Cardiac septum (tissue), 1 donor: ENCODE measurements at places on chromosomes 12 and 14. TPM values are rescaled to one million over a fixed set of nuclear protein-coding genes. Genes with fewer than 3 reads are reported as not detected.

GRCh38 chr14:80489513-80489912 lies 278.2 kb upstream of the DIO2 start:
- DNase-seq = no peak

DNA sequence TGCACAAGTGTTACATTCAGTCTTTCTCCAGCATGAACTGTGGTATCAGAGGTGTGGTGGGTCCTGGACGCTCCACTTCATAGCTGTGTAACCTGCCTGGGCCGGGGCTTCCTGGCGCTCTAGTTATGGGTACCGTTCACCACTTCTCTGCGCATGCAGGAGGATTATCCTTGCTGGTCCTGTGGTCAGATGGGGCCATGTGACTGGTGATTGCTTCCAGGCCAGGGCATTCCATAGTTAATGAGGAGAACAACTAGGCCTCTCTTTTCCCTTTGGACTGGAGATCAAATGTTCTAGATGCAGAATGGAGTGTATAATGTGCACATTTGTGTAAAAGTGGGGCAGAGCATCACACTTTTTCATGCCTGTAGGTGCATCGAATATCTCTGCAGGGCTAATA lies 444.0 kb downstream of the AACS start:
- DNase-seq = no peak

The MAPK1IP1L gene
- 75.2 TPM for total RNA-seq

DNA sequence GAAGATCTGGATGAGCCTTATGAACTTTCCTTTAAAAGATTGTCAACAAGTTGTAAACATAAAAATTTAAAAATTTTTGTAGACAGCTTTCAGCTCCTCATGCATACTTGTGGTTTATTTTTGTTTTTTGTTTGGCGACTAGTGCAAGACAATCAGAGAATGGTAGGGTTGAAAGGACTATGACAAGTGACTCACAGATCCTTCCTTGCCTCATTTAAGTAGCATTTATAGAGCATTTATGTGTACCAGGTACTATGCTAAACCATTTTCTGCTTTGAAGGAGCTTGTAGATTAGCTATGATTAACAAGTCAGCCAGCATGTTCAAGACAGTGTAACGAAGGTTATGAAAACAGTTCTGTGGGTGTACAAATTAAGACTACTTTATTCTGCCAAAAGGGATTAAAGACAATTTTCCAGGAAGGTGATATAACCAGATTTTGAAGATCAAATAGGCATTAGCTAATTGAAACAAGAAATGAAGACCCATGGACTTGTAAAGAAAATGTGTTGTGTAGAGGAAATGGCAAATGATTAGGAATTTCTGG lies 122.0 kb downstream of the PCNX1 start:
- DNase-seq = no peak

The FITM1 gene
- total RNA-seq = 112 TPM

DNA sequence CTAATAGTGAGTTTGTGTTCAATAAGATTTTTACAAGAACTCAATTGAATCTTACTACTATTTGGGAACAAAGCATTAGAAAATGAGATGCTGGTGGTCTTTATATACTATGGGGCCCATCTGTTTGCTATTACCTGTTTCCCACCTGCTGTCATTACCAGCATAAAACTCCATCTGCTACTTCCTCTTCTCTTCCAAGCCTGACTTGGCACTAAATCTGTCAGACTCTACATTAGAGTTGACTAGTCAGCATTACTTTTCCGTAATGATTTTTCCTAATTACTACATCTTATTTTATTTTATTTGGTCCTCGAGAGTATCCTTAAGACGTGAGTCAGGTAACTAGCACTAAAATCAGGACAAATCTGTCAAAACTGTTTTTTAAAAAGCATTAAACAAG lies 68.1 kb upstream of the KRR1 start:
- DNase-seq = no peak

DNA sequence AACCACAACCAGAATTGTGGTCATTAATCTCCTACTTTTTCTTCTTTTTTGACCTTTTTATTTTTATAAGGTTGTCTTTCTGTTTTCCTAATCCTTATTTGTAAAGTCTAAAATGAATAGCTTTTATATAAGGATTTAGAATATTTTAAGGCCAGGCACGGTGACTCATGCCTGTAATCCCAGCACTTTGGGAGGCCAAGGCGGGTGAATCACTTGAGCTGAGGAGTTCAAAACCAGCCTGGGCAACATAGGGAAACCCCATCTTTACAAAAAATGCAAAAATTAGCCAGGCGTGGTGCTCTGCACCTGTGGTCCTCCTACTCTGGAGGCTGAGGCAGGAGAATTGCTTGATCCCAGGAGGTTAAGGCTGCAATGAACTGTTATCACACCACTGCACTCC lies 55.1 kb downstream of the IFT81 start:
- no peak for DNase-seq

DNA sequence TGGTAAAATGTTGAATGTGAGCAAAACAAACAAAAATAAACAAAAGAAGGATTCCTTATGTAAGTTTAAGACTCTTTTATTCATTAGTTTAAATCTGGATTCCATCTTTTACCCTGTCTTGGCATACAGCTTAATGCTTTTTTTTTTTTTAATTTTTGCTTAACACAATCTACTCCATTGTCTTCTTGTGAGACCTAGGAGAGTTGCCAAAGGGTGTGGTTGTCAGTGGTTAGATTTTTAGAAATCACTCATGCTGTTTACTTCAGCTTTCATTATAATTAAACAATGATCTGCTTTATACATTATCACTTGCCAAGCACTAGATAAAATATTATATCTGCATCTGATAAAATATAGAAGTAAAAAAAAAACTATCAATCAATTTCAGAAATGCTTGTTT lies 77.7 kb upstream of the KITLG start:
- DNase-seq = no peak

DNA sequence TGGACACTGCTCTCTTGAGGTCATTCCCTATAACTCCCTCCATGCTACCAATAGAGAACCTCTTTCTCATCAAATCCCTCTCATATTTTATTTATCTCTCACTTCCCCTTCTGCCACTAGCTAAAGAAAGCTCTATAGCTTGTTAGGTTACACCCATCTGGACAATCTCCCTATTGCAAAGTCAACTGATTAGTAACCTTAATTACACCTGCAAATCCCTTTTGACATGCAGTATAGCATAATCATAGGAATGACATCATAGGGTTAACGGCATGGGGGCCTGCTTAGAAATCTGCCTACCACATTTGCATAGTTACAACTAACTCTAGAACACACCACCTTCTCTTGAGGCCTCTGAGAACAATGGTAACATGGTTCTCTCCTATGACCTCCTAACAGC lies 181.2 kb downstream of the EMP1 start:
- DNase-seq = no peak
